Transverse colon (tissue), 4 donors: ENCODE measurements at places on chromosomes 2 and 18. TPM values are rescaled to one million over a fixed set of nuclear protein-coding genes. Genes with fewer than 3 reads are reported as not detected.
A peak's percentile ranks its signal among the peaks of the same experiment; 100 is the strongest.

DNA sequence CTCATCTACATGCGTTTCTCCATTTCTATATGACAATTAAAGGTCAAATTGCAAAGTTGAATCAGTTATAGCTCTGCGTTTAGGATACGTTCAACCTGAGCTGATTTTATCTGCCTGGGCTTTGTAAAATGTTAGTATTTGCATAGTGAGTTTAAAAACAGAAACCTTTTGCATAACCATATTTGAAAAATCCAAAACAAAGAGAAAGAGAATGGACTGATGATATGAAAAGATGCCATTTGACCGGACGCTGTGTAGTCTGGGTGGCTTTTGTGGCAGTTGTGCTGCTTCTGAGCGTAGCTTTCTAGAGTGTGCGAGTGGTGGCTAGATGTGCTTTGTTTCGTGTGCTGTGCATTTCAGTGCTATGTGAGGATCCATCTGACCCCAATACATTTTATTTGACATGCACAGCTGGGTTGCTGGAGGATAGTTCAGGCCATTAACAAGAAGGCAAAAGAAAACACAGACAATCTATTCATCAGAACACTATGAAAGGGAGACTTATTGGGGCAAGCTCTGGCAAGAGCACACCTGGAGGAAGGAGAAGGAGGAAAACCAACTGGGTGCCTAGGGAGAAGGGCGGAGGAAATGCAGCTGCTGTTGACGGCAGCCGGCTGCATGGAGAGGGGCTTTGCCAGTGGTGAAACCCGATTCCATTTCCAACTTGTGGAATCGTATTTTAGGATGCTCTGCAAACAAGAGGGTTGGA, 126.8 kb downstream of the ACOXL start:
- DNase-seq: no peak

GRCh38 chr18:25278394-25278793, 73.6 kb downstream of the ZNF521 start:
- DNase-seq: no peak

DNA sequence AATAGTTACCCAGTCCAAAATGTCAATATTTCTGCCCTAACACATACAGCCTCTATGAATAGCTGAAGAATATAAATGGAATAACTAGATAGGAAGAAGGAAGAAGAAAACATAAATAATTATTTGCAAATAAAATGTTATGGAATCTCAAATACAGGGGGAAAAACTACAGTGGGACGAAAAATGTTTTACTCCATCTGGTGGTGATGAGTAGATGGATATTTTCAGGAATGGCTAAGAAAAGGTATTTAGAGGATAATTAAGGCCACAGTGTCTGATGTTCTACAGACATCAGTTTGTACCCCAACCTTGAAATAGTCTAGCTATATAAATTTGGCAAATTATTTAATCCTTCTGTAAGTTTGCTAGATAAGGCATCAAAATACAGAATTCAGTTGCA, 178.1 kb upstream of the FSHR start:
- no peak for DNase-seq

DNA sequence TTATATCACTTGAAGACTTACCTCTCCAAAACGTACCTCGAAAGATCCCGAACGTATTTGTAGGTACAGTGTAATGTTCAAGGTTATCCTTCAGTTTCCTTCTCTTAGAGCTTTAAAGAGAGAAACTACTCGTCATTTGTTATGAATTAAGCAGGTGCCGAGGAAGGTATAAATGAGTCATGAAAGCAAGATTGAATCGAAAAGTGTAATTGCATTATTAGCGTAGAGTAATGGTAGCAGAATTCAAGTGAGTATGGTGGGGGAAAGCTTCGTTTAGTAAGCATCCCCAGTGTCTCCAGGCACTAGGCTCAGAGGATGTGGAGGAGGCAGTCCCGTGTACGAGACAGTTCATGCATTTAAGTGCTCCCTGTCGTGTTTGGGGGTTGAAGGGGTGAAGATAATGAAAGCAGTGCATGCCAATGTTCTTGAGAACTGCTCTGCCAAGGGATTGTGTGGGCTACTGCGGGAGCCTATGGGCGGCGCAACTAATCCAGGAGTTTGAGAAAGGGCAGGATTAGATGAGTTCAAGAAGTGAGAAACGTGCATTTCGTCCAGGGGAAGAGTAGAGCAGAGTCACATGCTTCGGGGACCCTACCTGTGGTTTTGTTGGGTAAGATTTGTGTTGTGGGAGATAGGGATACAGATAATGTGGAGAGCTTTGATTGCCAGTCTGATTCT, 858 bp downstream of the POLR1B start:
- DNase-seq: no peak

GRCh38 chr2:239106314-239106908, 258.5 kb downstream of the TWIST2 start:
- DNase-seq: peak; percentile 44

- peak; percentile 42 for DNase-seq
Measured at GRCh38 chr18:50192995-50193795, 1.8 kb downstream of the MYO5B start.

- no peak for DNase-seq
Measured at GRCh38 chr2:121257480-121257840, 27.5 kb downstream of the TFCP2L1 start.

GRCh38 chr18:9959564-9959963, 45.7 kb downstream of the VAPA start:
- no peak for DNase-seq

DNA sequence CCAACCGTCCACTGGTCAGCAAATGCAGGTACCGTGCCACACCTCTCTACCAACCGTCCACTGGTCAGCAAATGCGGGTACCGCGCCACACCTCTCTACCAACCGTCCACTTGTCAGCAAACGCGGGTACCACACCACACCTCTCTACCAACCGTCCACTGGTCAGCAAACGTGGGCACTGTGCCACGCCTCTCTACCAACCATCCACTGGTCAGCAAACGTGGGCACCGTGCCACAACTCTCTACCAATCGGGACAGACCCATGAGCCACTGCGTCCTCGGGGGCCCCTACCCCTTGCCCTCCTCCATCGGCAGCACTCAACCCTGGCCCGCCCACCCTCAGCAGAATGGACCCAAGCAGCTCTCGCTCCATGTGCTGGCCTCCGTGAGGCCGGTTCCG, 226.4 kb upstream of the SALL3 start:
- no peak for DNase-seq

- peak; percentile 25 for DNase-seq
Measured at GRCh38 chr2:176554101-176555048, 285.1 kb downstream of the MTX2 start.

Gene POMC
- 7.9 TPM for total RNA-seq

Gene GALNT5
- 7.5 TPM for total RNA-seq

Gene CNOT11
- total RNA-seq: 37.0 TPM

Gene CPLX4
- total RNA-seq: not detected

Gene AMMECR1L
- 13.8 TPM for total RNA-seq

Gene PLB1
- 0.64 TPM for total RNA-seq

Gene PARD6G
- total RNA-seq: 3.3 TPM

Gene BUB1
- 1.3 TPM for total RNA-seq
